NCI-H460 (cell line): ENCODE measurements at places on chromosomes 16 and 17.
A peak's percentile ranks its signal among the peaks of the same experiment; 100 is the strongest.

GRCh38 chr17:75228847-75229246 lies 23.4 kb downstream of the NUP85 start:
- DNase-seq, result no peak

DNA sequence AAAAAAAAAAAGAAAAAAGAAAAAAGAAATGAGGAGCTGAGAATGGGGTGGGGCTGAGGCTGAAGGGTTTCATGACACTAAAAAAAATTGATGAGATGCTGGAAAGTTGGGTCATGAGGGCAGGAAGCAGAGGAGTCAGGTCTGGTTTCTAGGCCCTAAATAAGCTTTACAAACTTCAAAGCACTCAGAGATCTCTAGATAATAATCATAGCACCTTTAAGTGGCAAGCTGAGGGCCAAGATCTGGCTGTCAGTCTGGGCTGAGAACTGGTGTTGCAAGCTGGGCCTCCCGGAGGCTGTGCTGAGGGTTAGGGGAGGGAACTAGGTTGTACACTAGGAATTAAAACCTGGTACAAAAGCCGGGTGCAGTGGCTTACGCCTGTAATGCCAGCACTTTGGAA lies 6.4 kb downstream of the ZNF764 start:
- no peak for DNase-seq

GRCh38 chr17:74430706-74431567 lies 951 bp upstream of the GPRC5C start:
- DNase-seq, result peak; percentile 36

DNA sequence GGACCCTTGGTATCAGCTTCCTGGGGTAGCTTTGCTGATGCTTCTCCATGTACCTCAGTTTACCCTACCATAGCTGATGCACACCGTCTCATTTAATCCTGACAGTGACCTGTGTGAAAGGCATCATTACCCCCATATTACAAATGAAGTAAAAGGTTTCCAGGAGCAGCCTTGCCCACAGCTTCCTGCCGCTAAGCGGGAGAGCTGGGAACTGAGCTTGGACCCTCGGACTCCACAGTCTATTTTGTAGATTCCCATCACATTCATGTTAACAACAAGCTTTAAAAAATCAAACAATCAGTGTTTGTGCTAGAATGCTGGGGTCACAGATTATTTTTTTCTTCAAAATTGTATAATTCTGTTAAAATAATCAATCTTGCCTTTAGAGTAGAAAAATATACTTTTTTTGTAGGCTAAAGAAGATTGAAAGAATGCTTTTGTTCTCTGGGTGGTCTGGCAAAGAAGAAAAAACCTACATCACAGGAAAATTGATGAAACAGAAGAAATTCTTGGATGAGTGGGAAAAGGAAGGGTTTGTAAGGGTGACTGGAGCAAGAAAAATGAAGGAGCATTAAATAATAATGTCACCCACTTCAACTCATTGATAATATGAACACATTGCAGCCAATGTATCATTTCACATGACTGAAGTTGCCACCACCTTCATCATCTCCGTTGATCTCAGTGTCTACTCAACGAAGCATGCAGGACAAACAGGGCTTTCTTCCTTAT lies 9.5 kb upstream of the USP10 start:
- no peak for DNase-seq

GRCh38 chr17:43449470-43450248 lies 34.1 kb upstream of the DHX8 start:
- no peak for DNase-seq

DNA sequence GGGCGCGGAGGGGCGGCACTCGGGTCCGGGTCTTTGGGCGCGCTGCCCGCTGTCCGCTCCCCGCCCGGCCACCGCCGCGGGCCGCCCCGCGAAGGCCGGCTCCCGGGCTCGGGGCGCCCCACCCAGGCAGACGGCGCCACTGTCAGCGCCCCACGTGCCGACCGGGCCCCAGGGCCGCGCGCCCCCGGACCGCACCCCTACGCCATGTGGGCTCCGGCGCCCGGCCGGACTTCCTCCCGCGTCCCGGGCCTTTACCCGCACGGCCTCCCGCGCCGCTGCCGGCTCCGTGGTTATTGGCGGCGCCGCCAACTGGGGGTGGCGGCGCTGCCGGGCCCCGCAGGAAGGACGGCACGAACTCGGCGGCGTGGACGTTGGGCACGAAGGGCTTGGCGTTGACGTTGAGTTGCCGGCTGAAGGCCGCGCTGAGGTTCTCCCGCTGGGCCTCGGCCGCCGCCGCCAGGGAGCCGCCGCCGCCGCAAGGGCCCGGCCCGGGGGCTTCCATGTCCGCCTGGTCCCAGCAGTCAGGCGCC lies 577 bp downstream of the GSPT1 start:
- DNase-seq, result no peak

- no peak for DNase-seq
Measured at GRCh38 chr16:50889276-50889675, 147.4 kb downstream of the CYLD start.

GRCh38 chr17:21132428-21132827 lies 5.7 kb downstream of the DHRS7B start:
- no peak for DNase-seq

DNA sequence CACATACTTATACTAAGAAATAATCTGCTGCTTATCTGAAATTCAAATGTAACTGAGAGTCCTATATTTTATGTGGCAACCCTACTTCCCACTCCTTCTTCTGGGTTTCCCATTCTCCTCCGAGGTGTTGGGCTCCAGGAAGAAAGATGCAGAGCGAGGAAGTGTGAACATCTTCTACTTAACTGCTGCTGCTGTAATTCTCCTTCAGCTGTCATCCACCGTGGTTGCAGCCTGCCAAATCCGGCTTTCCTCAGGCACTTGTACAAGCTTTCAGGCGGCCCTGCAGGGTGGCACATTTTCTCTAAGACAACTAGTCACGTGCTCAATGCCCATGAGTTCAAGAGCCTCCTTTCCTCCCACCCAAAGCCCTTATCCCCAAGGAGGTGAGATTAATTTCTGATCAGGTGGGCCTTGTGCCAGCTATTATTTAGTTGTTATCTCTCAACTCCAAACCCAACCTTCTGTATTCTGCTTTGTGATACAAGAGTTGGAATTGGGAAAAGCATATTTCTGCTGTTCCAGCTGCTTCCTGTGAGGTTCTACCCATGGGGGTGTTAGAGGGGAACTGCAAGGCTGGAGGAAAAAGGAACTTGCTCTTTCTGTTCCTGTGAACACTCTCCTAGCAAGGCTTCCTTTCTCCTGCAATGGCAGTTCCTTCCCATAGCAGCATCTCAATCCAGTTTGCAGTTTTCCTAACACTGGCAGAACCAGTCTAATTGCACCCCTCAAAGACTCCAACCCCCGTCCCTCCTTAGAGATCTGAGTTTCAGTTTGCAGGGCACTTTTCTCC lies 67.6 kb upstream of the RBBP6 start:
- no peak for DNase-seq

DNA sequence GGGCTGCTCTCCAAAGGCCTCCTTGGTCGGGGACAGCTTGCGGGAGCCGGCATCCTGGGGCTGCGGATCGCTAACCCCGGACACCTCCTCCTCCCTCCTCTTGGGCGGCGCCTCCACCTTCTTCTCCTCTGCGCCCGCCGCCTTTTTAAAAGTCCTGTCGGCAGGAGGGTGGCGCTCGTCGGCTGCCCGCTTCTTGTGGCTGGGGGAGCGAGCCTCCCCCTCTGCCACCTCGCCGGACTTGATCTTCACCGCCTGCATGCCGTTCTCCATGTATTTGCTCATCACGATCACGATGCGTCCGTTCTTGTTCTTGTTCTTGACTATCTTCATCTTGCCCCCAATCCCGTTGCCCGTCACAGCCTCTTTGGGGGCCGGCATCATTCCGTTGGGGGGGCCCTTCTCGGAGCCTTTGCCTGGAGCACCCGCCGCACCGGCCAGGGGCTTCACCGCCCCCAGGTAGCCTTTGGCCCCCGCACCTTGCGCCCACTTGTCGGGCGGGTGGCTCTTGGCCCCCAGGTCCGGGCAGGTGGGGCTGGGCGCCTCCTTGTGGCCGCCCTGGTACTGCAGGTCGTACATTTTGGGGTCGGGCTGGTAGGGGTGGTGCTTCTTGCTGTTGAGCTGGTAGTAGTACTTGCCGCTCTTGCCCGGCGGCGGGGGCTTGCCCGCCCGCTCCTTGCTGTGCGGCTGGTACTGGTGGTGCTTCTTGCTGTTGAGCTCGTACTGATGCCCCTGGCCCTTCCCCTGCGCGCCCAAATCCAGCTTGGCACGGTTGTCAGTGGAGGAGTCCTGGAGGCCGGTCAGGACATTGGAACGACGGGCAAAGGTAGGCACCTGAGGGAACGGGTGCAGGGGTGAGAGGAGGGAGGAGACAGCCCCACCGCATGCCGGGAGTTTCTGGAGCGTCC lies 4.4 kb downstream of the CBX4 start:
- DNase-seq, result no peak

GRCh38 chr16:54140788-54141136 lies 145.8 kb downstream of the IRX3 start:
- no peak for DNase-seq

DNA sequence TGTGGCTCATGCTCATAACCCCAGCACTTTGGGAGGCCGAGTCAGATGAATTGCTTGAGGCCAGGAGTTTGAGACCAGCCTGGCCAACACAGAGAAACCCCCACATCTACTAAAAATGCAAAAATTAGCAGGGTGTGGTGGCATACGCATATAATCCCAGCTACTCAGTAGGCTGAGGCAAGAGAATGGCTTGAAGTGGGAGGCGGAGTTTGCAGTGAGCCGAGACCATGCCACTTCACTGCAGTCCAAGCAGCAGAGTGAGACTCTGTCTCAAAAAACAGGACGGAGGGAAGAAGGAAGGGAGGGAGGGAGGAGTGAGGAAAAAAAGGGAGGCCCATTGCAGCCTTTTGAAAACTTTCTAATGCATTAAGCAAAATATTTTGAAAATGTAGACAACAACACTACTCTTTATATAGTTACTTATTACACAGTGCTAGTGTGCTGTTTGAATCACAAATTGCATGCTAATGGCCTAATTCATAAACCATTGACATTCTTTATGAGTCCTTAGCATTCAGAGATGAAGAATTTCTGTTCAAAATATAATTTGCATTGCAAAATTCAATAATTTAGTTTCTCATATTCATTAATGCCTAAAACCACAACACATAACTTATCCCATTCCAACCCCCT lies 59.4 kb downstream of the TMEM114 start:
- no peak for DNase-seq

DNA sequence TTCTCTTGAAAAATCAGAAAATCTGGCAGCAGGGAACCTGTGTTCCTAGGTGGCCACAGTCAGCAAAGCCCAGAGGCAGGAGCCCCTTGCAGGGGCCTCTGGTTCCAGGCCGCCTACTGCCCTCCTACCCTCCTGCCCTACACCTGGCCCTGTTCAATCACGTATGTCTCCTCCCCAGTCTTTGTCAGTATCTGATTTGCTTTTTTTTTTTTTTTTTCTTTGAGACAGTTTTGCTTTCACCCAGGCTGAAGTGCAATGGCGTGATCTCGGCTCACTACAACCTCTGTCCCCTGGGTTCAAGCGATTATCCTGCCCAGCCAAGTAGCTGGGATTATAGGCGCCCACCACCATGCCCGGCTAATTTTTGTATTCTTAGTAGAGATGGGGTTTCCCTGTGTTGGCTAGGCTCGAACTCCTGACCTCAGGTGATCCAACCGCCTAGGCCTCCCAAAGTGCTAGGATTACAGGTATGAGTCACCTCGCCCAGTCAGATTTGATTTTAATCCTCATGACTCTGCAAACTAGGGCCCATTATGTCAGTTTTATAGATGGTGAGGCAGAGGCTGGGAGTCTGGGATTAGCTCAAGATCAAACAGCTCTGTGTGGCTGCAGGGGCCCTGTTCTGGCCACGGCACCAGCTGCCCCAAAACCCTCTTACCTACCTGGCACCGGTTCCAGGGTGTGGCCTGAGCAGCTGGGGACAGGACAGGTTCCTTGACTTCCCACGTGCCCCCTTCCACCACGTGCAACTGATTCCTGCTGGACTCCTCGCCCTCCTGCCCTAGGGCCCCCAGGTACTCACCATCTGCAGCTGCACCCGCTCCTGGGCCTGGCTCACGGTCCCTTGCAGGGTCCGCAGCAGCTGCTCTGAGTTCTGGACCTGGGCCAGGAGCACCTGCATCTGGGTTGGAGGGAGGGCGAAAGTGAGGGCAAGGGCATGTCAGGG lies 14.7 kb downstream of the RABEP2 start:
- no peak for DNase-seq

DNA sequence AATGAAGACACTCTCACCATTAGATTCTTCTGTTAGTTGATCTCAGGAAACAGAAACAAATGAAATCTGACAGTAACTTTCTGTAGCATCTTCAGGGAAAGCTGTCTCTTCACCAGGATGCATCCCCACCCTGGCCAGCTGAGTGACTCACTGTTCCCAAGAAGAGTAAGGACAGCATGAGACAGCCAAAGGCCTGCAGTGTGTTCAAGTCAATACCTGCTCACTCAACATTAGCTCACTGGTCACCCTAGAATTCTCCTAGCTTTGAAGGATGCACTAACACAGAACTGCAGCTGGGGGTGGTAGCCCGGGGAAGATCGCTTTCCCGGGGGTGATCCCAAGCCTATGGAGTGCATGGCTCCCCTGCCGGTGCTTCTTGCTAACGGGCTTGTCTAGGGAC lies 28.2 kb upstream of the CLEC18B start:
- no peak for DNase-seq

DNA sequence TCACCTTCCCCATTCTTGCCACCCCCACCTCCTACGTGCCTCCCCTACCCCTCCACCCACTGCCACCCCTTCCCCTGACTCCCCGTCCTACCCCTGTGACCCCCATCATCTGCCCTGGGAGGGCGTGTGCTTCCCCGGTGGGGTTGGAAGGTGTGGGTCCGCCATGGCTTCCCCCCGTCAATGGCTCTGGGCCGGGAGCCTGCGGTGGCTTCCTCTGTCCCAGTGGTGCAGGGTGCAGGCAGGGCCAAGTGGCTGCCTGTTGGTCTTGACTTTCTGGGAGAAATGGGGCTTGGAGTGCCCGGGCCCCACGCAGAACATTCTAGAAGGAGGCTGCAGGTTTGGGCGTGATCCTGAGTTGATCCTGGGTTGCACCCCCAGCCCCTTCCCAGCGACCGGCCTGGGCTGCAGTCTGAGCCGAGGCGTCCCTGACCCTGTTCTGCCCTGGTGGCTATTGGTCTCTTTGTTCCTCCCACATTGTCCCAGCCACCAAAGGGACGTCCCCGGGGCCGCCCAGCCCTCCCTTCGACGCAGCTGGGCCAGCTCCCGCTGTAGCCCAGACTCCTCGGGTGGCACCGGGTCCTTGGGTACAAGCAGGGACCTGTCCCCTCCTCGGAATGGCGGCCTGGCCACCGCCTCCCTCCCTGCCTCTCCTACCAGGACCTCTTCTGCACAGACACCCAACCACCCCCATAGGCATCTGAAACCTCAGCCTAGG lies 25.7 kb downstream of the GSE1 start:
- DNase-seq, result no peak

- DNase-seq, result no peak
Measured at GRCh38 chr16:27890006-27890405, 173.5 kb downstream of the GSG1L start.

DNA sequence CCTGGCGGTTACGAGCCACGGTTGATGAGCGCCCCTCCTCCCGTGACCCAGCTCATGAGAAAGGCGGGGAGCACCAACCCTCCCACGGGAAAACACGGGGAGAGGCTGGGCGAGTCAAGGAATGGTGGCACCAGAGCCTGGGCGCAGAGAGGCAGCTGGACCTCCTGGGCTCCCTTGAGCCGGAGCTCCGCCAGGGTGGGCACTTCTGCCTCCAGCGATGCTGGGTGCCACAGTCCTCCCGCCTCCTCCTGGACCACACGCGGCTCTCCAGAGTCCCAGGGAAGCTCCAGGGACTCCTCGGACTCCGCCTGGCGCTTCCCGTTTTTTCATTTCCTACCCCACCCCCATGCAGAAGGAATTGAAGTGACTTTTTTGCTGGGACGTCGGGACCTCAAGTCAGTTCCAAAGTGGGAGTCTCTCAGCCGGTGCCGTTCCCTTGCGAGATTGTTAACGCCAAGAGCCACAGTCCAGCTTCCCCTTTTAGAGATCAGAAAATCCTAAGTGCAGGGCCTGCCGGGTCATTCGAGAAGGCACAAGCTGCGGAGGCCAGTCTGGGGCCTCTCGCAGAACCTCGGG lies 6.6 kb upstream of the CBX8 start:
- no peak for DNase-seq
